A673 (cell line): ENCODE measurements at places on chromosomes 2 and 18. TPM values are rescaled to one million over a fixed set of nuclear protein-coding genes. Genes with fewer than 3 reads are reported as not detected.

The DUSP11 gene
- total RNA-seq, result 17.7 and 19.9 TPM in 2 replicates

The RFTN2 gene
- total RNA-seq, result 5.8 and 7.3 TPM in 2 replicates

The SP100 gene
- total RNA-seq, result 2.9 and 3.8 TPM in 2 replicates

GRCh38 chr2:118737684-118738083 is 109.8 kb downstream of the EN1 start:
- no peak for DNase-seq

The SLC4A3 gene
- total RNA-seq, result 0.52 and 1.5 TPM in 2 replicates

DNA sequence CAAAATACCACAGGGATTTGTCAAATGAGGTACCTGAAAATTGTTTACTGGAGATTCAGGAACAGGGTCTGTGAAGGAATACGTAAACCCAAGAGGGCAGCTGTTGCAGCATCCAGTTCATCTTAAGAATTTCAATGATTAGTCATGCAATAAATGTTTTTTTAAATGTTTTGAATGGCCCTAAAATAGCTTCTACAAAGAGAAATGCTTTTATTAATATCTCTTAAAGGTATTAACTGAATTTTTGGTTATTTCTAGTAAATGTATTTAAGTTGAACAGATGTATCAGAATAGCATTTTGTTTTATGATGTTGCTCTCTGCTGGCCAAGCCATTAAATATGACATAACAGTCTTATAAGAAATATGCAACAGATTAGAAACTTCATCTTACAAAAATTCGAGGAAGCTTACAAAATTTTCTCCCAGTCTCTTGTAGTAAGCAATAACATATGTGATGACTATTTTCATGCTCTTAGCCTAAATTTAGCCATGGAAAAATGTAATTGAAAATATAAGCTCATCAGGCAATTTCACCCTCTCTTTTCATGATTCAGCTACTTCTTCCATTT is 863.9 kb downstream of the SUCLG1 start:
- DNase-seq, result no peak

DNA sequence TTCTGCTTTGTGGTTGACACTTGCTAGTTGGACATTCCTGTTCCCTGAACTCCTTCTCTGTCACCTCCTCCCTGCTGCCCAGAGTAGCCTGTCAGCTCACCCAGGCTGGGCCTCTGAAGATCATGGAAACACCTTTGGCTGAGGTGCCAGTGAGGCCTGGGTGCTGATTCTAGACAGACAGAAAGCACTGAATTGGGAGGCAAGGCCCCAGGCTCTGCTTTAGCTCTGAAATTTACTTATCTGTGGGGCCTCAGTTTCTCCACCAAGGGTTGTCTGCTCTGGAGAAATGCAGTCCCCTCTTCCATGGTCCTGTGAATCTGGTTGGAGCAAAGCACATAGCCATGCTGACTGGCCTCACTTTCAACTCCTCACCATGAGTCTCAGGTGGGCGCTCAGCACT is 104.6 kb upstream of the SIX3 start:
- DNase-seq, result no peak

- DNase-seq, result no peak
Measured at GRCh38 chr2:175164235-175164634, 3.8 kb downstream of the ATF2 start.

DNA sequence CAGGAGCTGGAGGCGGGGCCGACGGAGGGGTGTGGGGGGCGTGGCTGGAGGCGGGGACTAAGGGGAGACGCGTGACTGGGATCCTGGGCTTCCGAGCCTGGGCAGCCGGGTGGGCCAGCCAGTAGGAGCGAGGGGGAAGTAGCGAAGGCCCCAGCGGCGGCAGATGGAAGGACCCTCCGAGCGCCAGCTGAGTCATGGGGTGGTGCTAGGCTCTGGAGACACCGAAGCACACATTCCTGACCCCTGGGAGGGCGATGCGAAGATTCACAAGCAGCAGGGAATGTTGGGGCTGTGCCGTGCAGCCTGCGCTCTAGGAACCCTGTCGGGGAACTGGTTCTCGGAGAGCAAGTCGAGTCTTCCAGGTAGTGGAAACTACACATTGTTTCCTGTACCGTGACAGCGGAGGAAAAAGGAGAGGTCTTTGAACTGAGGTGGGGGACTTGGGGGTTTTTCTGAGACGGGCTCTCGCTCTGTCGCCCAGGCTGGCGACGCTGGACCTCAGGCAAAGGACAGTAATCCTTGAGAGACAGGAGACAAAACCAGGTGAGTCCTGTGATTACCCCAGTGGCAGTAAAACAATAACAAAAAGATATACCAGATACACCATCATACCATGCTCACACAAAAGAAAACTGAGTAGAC is 650 bp upstream of the AFG3L2 start:
- no peak for DNase-seq

DNA sequence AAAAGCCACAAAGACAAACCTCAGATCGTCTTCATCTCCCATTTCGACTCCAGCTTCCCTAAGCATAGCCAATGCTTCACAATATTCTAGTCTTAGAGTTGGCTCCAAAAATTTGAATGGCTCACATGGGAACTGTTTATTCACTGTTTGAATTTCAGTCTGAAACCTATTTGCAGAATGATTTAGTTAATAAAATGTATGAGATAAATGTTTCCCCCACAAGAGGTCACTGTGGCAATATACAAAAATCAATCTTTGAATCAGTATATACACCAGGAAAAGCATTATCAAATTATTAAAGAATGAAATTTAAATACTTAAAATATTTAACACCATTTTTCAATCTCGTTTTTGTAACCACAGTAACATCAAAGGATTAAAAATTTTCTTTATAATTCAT is 40.0 kb upstream of the MCM6 start:
- DNase-seq, result peak; percentile 51

The TXNDC2 gene
- 0.13 and 0.42 TPM in 2 replicates for total RNA-seq

GRCh38 chr2:187360286-187360685 is 87.8 kb downstream of the CALCRL start:
- DNase-seq, result no peak

GRCh38 chr2:151691631-151692030 is 42.6 kb downstream of the NEB start:
- no peak for DNase-seq

The KYNU gene
- total RNA-seq, result 0.44 and 2.5 TPM in 2 replicates

The PRKRA gene
- 62.6 and 66.4 TPM in 2 replicates for total RNA-seq

DNA sequence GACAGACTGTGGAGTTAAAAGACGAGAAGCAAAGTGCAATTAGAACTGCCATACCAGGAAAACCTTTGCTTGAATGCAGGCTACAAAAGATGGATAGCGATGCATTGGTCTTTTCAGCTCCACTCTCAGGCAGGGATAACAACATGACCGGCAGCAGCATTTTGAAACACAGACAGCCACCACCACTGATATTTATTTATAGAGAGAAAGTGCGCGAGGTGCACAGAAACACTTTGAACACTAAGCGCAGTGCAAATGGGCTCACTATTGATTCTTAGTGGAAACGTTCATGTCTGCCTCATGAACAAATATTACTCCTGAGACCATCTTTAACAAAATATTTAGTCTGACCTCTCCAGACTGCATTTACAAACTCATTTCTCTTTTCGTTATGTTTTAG is 32.9 kb downstream of the CAVIN2 start:
- no peak for DNase-seq

DNA sequence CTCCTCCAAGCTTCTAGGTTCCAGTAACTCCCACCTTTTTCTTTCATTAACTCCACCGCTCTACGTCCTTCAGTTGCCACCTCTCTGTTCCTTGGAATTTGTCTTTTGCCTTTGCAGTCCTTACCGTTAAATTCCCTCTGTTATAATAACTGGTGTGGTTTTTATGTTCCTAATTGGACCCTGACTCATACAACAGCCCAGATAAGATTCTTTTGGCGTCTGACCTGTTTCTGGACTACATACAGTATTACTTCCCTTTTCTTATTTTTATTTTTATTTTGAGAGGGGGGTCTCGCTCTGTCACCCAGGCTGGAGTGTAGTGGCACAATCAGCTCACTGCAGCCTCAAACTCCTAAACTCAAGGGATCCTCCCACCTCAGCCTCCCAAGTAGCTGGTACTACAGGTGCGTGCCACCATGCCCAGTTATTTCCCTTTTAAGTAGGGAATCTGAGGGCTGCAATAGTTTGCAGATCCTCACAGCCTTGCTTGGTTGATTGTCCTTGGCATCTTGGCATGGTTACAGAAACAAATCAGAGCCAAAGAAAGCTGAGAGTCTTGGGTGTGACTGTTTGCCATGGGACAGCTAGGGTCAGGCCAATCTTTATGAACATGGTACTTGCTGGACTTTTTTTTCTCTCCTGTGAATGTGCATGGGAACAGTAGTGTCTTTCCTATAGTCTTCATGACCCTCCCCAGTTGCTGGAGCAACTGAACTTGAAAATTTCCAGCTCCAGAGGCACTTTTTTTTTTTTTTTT is 22.0 kb downstream of the TCF23 start:
- DNase-seq, result no peak

DNA sequence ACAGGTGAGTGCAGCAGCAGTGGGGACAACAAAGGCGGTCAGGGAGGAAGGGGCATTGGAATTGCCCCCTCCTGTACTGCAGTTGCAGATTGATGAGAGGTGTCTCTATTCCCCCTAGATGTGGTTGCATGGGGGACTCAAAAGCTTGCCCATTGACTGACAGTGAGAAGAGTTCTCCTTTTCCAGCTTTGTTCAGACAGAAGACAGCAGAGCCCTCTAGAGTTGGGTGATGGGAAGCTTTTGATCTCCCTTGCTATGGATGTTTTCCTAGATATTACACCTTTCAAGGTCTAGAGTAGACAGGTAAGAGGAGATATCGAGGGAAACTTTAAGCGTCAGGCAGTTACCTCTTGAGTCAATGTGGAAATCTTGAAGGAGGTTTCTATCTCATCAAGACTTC is 2.9 kb downstream of the PROKR1 start:
- peak; percentile 68 for DNase-seq

DNA sequence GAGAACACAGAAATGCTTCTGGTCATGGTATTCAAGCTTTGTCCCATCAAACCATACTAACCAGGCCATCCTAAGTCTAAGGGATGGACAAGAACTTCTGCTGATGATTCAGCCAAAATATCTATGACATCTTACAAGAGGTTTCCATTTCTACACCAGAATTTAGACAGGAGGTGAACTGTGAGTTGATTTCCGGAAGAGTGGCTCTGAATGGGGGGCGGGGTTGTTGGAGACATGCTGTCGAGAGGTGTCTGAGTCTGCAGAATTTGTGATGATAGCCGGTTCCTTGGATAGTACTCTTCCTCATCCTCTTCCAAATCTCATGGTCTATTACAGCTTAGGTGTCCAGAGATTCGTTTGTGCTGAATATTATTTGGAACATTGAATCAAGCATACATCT is 408.7 kb upstream of the TCF4 start:
- DNase-seq, result no peak

The TGFA gene
- total RNA-seq, result 0.13 TPM in 1 of 2 replicates, not detected in the other

GRCh38 chr2:176078541-176079284 is 5.0 kb downstream of the EVX2 start:
- DNase-seq, result no peak

The KHK gene
- total RNA-seq, result 39.1 and 40.2 TPM in 2 replicates

DNA sequence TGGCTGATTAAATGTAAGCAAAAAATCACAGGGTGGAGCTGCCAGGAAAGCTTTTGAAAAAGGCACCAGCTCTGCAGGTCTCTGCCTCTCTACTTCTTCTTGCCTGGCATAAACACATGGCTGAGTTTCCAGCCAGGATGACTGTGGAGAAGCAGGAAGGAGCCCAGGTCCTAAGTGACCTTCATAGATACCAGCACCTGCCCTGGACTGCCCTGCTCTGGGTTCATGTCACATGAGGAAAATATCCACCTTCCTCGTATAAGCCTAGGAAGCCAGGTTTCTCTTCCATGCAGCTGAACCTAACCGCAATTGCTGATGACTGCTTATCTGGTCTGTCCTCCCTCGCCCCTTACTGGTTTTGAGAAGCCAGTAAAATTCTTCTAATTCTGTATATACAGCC is 47.8 kb upstream of the CREB1 start:
- DNase-seq, result no peak

DNA sequence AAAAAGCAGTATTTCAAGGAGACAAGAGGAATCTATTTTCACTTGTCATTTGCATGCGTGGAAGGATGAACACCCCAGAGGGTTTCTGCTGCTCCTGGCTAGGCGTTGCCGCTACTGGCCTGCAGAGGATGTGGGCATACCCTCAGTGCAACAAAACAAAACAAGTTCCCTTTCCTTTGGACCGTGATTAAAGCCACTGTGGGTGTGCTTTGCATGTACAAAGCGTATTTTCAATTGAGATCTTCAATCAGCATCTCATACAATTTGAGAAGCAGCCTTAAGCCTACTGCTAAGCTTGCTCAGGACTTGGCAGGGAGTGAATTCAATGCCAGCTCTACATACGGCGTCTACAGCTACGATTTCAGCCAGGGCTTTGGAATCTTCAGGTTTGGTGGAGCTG is 298.4 kb downstream of the LPIN1 start:
- no peak for DNase-seq

GRCh38 chr2:96819128-96819875 is 3.2 kb downstream of the CNNM3 start:
- DNase-seq, result no peak

- DNase-seq, result no peak
Measured at GRCh38 chr2:227864161-227864756, 7.2 kb upstream of the DAW1 start.

- DNase-seq, result no peak
Measured at GRCh38 chr18:9757827-9758621, 49.9 kb downstream of the RAB31 start.

DNA sequence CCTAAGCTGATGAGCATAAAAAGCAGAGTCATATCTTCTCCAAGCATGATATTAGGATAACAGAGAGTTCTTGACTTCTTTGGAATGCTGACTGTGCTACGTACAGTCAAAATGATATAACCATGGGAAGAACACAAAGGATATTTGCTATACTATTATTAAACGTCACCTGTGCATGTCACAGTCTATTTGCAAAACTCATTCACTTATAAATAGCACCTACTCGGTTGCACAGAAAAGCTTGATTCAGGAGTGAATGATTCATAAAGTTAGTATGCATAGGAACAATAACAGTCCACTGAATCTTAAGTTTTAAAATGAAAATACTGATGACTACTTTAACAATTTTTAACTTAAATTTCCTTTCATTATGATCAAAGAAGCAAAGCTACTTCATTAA is 83.3 kb downstream of the SP3 start:
- no peak for DNase-seq

DNA sequence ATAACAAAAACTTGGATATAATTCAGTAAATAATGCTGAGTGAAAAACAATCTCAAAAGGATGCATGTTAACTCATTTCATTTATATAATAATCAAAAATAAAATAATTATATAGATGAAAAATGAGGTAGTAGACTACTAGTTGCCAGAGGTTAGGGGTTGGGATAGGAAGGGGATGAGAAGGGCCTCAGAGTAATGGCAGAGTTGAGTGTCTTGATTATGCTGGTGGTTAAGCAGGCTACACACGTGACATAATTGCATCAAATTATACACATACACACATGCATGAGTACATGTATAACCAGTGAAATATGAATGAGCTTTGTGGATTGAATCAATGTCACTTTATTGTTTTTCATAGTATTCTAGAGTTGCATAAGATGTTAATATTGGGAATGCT is 201.0 kb downstream of the RIT2 start:
- no peak for DNase-seq

- DNase-seq, result no peak
Measured at GRCh38 chr18:31720867-31721266, 36.5 kb upstream of the B4GALT6 start.

- DNase-seq, result no peak
Measured at GRCh38 chr2:77834360-77835002, 312.3 kb upstream of the LRRTM4 start.

- no peak for DNase-seq
Measured at GRCh38 chr18:64851726-64852125, 702.8 kb upstream of the LINC00305 start.
